Stimulated activated CD4-positive, alpha-beta T cell treated with anti-CD3 and anti-CD28 coated beads, Interleukin-4, amount 100 ng/mL, for 48 hours (primary cell): ENCODE measurements at places on chromosomes 16 and 17.

GRCh38 chr16:55475919-55476318, 3.1 kb upstream of the MMP2 start:
- no peak for DNase-seq

- no peak for DNase-seq
These were observed 230.3 kb downstream of the ENGASE start for GRCh38 chr17:79304884-79305283.

GRCh38 chr16:61813339-61813738, 222.9 kb downstream of the CDH8 start:
- no peak for DNase-seq

GRCh38 chr17:36184023-36184765, 7.8 kb upstream of the TBC1D3B start:
- no peak for DNase-seq

DNA sequence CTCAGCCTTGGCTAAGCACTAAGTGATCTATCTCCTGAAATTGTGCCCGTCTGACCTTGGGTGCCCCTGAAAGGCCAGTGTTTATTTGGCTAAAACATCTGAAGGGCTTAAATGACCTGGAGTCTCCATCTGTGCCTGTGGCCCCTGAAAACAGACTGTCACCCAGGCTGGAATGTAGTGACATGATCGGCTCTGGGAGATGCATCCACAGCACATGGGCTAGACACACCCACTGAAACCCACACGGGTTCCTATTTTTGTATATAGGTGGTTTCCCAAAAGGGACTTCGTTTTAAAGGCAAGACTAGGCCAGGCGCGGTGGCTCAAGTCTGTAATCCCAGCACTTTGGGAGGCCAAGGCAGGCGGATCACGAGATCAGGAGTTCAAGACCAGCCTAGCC, 13.5 kb downstream of the CEP295NL start:
- no peak for DNase-seq

DNA sequence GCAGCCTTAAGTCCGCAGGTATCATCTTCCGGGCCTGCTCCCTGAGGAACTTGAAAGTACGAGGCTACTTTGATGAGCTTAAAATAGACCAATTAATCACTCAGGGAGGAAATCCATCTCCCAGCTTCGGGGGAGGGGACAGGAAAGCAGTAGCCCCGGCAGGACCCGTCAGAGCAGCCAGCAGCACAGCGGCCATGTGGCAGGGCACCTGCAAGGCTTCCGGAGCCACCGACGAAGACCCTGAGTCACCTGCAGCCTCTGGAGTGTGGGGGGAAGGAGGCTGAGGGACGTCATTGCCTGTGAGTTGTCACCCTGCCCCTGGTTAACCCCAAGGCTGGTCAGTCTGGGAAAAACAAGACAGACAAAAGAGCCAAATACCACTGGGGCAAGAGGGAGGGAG, 4.4 kb upstream of the CYB561 start:
- no peak for DNase-seq
